ENCODE measurements at places on chromosomes 16 and 17.

DNA sequence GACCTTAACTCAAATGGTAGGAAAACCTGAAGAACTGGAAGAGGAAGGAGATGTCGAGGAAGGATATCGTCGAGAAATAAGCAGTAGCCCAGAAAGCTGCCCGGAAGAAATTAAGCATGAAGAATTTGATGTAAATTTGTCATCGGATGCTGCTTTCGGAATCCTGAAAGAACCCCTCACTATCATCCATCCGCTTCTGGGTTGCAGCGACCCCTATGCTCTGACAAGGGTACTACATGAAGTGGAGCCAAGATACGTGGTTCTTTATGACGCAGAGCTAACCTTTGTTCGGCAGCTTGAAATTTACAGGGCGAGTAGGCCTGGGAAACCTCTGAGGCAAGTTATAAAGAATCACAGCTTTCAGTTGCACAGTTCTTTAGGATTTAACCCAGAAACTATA is 15.5 kb downstream of the ERCC4 start:
- DNase-seq = no peak

GRCh38 chr17:8310601-8311123 is 621 bp downstream of the ARHGEF15 start:
- no peak for DNase-seq

DNA sequence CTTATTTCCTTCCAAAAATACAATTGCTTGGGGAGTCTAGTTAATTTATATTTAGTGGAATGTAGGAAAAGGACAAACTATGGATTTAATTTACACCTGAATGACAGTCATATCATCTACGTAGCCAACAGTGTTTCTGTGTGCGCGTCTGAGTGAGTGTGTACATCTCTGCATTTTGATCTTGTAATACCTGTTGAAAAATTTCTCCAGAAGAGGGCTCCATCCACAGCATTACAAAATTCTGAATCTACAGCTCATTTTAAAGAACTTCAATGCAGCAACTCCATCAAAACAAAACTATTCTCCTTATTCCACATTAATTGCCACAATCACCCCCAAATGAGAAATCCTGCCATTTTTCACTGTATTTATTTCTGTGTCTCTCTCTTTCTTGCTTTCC is 3.9 kb downstream of the CDH13 start:
- no peak for DNase-seq

DNA sequence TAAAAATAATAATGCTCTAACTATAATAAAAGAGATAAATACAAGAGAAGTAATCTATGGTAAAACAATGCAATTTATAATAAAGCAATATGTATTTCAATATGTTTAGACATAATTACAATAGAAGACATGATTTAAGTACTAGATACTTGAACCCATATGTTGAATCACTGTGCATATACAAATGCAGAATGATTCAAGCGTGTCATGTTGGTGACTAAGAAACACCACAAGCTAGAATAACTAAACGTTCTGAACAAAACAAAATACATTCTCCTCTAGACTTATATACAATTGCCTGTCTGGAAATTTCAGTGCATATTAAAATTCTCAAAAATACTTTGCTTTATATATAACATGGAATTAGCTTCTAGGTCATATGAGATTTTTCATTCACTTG is 11.2 kb downstream of the TADA2A start:
- DNase-seq = no peak

GRCh38 chr16:9039210-9039609 is 52.2 kb upstream of the HAPSTR1 start:
- DNase-seq = no peak

DNA sequence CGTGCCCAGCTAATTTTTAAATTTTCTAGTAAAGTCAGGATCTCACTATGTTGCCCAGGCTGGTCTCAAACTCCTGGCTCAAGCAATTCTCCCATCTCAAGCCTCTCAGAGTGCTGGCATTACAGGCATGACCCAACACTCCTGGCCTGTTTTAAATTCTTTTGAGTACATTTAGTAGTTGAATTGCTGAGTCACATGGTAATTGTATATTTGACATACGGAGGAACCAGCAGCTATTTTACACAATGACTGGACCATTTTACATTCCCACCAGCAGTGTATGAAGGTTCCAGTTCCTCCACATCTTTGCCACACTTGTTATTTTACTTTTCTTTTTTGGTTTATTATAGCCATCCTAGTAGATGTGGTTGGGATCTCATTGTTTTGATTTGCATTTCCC is 43.6 kb downstream of the RHOT1 start:
- DNase-seq = no peak

GRCh38 chr17:70314506-70314905 is 145.2 kb downstream of the KCNJ2 start:
- DNase-seq = no peak

DNA sequence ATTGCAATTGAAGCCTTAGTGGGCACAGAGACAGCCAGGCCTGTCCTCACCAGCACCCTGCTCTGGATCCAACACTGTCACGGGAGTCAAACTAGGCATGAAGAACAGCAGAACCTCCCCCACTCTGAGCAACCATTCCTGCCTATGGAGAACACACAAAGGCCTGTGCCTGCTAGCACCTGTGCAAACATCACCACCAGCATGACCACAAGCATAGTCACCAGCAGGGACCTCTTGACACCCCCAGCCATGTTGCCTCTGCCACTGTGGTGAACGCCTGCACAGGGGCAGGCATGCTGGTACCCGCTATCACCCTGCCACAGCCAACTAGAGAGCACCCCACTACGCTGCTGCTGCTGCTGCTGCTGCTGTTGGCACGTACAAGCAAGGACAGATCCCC is 51.7 kb downstream of the CMC2 start:
- DNase-seq = no peak

DNA sequence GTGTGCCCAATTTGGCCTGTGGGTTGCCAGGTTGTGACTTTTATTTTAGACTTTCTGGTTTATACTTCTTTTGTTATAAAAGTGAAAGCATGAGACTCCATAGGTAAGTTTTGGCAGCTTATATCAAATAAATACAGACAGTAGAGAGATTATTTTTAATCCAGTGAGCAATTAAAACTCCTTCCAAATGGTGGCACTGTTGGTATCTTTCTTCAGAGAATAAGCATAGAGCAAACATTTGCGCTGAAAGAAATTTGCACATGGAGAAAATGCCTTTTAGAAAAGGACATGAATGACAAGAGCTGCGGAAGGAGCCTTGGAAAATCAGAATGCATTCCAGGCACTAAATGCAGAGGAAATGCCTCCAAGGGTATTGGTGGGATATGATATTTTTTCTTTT is 46.1 kb upstream of the DNAJA2 start:
- DNase-seq = no peak

GRCh38 chr16:50238314-50238713 is 28.0 kb upstream of the ADCY7 start:
- no peak for DNase-seq

- DNase-seq = no peak
These were observed 54.9 kb downstream of the KLHDC4 start for GRCh38 chr16:87710887-87711286.

DNA sequence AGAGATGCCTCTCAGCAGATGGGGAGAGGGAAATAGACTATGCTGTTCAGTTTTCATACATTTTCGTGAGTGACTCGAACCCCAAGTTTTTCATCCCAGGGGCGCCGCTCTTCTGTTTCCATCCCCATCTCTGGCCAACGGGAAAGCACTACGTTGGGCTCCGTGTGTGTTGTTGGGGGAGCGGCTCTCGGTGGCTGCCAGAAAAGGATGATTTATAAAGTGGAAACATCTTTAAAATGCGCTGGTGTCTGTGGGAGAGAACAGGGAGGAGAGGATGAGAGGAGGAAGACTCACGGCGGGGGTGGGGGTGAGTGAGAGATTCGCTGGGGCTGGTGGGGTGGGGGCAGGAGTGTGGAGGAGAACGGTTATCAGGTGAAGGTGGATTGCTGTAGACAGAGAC is 5.8 kb downstream of the TBX4 start:
- no peak for DNase-seq

DNA sequence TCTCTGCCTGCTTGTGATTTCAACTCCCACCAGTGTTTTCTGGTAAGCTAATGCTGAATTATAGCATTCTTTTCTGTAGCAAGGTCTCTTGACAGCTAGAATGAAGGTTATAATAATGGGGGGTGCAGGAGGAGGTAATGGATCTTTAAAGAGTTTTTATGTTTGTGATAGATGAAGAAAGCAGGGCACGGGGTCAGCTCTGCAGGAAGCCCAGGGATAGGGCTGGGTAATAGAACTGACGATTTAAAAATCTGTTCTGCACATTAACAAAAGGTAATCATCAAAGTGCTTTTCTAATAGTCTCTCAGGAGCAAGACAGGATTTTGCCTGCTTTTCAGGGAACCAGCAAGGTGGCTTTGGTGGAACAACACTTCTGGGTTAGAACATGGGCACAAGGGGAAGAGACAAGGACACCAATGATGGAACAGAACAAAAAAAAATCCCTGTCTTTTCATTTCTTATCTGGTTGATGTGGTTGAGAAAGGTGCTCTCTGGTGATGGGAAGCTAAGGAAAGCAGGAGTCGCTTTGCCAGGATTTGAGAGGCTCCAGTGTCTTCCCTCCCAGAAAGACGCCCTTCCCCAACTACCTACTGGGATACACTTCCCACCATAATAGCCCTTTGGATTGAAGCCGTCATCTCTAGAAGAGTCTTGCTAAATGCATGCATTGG is 263.1 kb downstream of the PHKB start:
- DNase-seq = no peak

GRCh38 chr16:77739559-77739892 is 17.2 kb downstream of the NUDT7 start:
- no peak for DNase-seq

GRCh38 chr16:49604602-49605001 is 231.0 kb downstream of the C16orf78 start:
- no peak for DNase-seq

Data from stimulated activated CD4-positive, alpha-beta T cell treated with anti-CD3 and anti-CD28 coated beads, Interleukin-1b, Interleukin-23, amount 100 ng/mL, for 24 hours (primary cell).